ENCODE measurements at places on chromosomes 4 and X. TPM values are rescaled to one million over a fixed set of nuclear protein-coding genes. Genes with fewer than 3 reads are reported as not detected.

DNA sequence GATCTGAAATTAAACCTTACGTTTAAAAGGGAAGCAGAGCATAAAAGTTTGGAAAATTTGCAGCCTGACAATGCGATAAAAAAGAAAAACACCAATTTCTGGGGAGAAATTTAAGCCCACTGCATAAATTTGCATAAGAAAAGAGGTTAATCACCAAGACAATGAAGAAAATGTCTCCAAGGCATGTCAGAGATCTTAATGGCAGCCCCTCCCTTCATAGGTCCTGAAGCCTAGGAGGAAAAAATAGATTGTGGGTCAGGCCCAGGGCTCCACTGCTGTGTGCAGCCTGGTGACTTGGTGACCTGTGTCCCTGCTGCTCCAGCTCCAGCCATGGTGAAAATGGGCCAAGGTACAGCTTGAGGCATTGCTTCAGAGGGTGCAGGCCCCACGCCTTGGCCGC is 264.0 kb upstream of the CT83 start:
- H3K36me3 ChIP-seq = no peaks in the 10 kb centered on the region
- H3K4me3 ChIP-seq = no peak overlapping the region
- no peak overlapping the region for H3K27ac ChIP-seq
- no peak for DNase-seq
- no peaks in the 10 kb centered on the region for H3K4me1 ChIP-seq
- H3K27me3 ChIP-seq = no peaks in the 10 kb centered on the region

DNA sequence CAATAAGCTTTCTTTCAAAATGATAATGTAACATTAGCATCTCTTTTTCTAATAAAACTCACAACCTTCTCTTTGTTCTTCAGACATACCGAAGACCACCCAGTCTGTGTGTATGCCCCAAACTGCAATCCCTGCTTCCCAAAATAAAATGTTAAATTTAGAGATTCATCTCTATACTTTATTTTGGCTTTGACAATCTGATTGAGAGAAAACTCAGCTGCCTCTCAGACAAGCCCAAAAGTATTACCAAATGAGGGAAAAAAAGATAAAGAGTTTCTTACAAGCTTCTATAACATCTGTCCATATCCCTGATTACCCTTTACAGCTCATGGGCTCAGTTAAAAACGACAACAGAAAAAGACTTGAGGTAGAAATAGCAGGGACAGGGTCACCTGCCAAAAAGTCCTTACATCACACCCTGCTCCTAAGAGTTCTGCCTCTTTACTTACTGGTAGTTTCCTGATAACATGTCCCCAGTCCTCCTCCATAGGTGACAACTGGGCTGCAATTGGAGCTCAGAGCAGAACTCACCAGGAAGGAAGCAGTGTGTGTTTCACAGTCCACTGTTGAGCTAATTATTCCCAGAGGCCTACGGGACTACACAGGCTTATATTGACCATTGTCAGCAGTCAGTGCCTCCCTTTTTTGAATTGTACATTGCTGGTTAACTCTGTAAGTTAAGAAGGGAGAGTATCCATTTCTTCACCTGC is 70.9 kb upstream of the FAM9C start:
- peaks cover under 1% of the 10 kb centered on the region for H3K4me1 ChIP-seq
- H3K36me3 ChIP-seq = no peaks in the 10 kb centered on the region
- H3K27ac ChIP-seq = peak overlapping the region; percentile 55

GABRB1 gene
- 2.8 TPM for total RNA-seq

ENOX2 gene
- 11.7 TPM for total RNA-seq

DNA sequence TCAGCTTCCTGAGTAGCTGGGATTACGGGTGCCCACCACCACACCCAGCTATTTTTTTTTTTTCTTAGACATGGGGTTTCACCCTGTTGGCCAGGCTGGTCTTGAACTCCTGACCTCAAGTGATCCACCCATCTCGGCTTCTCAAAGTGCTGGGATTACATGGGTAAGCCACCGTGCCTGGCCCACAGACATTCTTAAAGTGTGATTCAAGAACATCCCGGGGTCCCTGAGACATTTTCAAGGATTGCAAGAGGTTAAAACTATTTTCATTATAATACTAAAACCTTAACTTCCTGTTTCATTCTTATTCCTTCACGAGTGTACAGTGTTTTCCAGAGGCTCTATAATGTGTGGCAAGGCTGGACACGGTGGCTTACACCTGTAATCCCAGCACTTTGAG is 318.7 kb downstream of the CAMK2D start:
- no peak overlapping the region for H3K4me3 ChIP-seq
- H3K27ac ChIP-seq = no peak overlapping the region
- no peaks in the 10 kb centered on the region for H3K36me3 ChIP-seq
- no peaks in the 10 kb centered on the region for H3K27me3 ChIP-seq

MAGEA9B gene
- total RNA-seq = not detected

GRCh38 chrX:45771560-45772340 is 571.1 kb upstream of the DIPK2B start:
- no peaks in the 10 kb centered on the region for H3K27me3 ChIP-seq
- H3K36me3 ChIP-seq = no peaks in the 10 kb centered on the region
- DNase-seq = peak; percentile 47
- H3K4me1 ChIP-seq = peaks cover 20% of the 10 kb centered on the region
- peak overlapping the region; percentile 37 for H3K4me3 ChIP-seq
- peak overlapping the region; percentile 79 for H3K27ac ChIP-seq

- H3K36me3 ChIP-seq = no peaks in the 10 kb centered on the region
- no peaks in the 10 kb centered on the region for H3K27me3 ChIP-seq
- peak; percentile 44 for DNase-seq
These were observed 30.7 kb upstream of the ZNF280C start for GRCh38 chrX:130299279-130300009.

NSG1 gene
- total RNA-seq = 8.1 TPM

SSX3 gene
- not detected for total RNA-seq

Measured in stomach (tissue), 19 donors.